ENCODE measurements at places on chromosomes 2 and 18.

DNA sequence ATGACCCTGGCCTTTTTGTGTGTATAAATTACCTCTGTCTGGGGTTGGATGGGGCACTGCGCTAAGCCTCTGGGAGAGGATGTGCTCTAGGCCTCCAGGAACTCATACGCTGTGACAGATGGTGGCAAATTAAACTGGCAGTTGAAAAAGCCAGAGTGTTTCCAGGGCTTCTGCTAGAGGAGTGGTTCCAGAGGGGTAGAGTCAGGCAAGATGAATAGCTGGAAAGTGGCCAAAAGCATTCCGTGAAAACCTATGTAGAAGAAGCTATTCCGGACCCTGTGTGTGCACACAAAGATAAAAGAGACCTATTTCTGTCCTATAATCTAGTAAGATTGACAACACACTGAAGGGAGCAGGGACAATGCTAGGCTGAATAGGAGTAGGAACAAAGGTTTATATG lies 84.8 kb downstream of the ACTR3 start:
- DNase-seq: no peak

- DNase-seq: no peak
These were observed 46.3 kb upstream of the TANK start for GRCh38 chr2:161113693-161114575.

DNA sequence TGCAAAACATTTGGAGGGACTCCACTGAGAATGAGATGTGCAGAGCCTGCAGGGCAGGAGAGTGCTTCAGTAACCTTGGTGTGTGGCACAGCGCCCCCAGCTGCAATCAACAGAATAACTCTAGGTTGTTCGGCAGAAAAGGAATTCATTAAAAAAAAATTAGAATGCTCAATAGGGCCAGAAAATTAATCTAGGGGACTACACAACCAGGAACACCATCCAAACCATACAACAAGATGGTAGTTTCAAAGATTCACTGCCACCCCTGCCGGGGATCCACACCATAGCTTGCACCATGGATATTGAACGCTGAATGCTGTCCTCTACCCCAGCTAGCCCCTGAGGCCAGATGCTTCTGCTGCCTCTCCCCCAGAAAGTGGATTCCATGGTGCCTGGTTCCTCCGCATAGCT lies 50.1 kb downstream of the THUMPD2 start:
- DNase-seq: no peak

- DNase-seq: no peak
These were observed 126.1 kb upstream of the FAM117B start for GRCh38 chr2:202508686-202509085.

- DNase-seq: no peak
These were observed 196.5 kb downstream of the TFCP2L1 start for GRCh38 chr2:121088251-121089165.

DNA sequence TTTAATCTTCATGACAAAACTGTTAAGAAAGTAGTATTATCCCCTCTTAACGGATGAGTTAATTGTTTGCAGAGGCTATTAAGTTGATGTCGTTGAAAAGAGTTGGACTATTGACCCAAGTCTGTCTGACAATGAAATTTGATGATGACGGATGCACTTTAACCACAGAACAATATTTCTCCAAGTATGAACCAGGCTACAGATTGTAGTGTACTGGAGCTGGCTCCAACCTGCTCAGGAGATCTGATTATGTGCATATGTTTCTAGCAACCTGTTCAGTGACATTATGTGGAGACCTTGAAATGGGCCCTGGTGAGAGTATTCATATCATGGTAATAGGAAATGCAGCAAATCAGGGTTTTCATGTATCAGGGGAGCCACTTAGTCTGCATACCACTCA lies 174.1 kb downstream of the CDH7 start:
- DNase-seq: no peak

DNA sequence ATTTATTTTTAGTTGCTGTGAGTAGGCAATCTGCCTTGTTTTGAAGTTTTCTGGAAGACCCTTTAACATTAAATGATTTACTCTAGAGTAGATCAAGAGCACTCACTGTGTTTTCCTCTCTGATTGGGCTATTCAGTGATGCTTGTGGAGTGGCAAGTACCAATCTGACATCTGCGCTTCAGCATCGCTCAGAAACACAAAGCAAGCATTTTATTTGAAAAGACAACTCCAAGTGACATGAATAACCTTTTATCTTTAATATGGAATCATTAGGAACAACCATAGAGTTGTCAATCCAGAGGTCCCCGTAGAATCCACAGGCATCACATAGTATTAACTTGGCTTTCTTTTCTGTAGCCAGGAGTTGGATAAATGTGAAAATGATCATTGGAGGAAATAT lies 114.7 kb downstream of the CPS1 start:
- DNase-seq: no peak

- DNase-seq: no peak
These were observed 69.8 kb downstream of the NEB start for GRCh38 chr2:151664520-151664919.

- DNase-seq: no peak
These were observed 60.9 kb upstream of the ACAA2 start for GRCh38 chr18:49874238-49874637.

DNA sequence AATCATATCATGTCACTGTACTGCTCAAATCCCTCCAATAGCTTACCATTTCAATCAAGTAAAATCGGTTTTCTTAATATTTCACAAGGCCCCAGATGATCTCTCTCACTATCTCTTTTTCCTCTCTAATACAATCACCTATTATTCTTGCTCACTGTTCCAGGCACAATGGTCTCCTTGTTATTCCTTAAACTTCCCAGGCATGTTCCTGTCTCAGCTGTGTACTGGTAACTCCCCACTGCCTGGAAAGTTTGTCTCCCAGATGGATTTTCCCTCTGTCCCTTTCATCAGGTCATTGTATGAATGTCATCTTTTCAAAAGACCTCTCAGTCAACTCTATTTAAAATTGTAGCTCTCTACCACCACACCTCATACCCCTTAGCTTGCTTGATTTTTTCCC lies 30.7 kb upstream of the FANCL start:
- no peak for DNase-seq

DNA sequence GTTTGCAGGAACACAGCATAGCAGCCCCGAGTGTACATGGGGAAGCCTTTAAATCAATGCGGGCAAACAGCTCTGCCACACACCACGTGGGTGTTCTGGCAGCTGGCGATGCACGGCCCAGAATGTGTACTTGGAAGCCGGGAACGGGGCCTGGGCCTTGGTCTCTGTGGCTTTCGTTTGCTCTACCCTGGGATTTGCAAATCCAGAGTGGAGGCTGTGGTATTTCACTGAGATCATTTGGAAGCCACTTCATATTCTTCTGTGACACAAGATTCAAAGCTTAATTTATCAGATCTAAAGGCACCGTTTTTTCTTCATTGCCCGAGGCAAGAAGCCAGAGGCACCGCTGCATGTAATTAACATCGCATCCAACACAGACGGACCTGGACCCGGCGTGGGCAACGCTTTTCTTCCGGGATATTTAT lies 246.3 kb upstream of the MYT1L start:
- DNase-seq: no peak

- no peak for DNase-seq
These were observed 1229.7 kb upstream of the CRIM1 start for GRCh38 chr2:35125871-35126270.

GRCh38 chr2:2524348-2524941 lies 193.4 kb upstream of the MYT1L start:
- no peak for DNase-seq

GRCh38 chr2:201685156-201685555 lies 13.3 kb downstream of the MPP4 start:
- DNase-seq: no peak

DNA sequence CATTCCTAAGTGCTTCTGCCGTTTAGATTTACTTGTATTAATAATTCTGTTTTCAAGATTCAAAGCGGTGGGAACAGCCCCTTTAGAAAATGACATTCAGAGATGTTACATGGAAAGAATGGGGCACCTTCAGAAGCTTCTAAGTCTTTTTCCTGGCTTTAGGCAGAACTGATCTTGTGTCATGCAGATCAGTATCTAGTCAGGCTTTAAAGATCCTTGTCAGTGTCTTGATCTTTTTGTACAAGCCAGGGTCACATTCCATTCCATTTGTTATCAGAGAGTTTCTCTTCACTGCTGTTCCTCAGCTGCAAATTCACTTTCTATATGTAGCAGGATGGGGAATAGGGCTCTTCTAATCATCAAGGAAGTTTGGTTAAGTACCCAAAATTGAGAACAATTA lies 275.3 kb downstream of the DCC start:
- no peak for DNase-seq

DNA sequence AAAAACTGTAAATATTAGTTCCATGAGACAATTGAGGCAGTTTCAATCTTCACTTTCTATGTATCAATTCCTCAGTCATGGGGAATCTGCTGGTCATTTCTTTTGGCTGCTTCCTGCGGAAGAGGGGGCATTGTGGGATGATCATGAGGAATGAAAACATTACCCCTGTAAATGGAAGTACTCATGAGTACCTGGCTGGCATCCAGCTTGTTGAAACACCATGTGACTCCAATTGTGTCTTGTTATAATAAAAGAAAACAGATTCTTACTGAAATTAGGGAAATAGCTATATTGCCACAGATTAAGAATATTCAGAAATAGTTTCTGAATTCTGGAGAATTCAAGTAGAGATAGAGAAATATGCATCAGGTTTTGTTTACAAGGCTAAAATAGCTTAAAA lies 41.6 kb upstream of the GPR39 start:
- DNase-seq: no peak

- no peak for DNase-seq
These were observed 114.7 kb downstream of the FAM210A start for GRCh38 chr18:13611601-13612195.

- DNase-seq: no peak
These were observed 763.4 kb upstream of the NRXN1 start for GRCh38 chr2:51795248-51795888.

DNA sequence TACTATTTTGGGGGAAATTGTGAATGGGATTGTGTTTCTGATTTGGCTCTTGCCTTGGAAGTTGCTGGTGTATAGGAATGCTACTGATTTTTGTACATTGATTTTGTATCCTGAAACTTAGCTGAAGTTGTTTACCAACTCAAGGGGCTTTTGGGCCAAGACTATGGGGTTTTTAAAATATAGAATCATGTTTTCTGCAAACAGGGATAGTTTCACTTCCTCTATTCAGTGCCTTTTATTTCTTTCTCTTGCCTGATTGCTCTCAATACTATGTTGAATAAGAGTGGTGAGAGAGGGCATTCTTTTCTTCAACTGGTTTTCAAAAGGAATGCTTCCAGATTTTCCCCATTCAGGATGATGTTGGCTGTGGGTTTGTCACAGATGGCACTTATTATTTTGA lies 1383.8 kb upstream of the ACVR2A start:
- no peak for DNase-seq

- no peak for DNase-seq
These were observed 36.1 kb downstream of the ZRANB3 start for GRCh38 chr2:135494917-135495316.

DNA sequence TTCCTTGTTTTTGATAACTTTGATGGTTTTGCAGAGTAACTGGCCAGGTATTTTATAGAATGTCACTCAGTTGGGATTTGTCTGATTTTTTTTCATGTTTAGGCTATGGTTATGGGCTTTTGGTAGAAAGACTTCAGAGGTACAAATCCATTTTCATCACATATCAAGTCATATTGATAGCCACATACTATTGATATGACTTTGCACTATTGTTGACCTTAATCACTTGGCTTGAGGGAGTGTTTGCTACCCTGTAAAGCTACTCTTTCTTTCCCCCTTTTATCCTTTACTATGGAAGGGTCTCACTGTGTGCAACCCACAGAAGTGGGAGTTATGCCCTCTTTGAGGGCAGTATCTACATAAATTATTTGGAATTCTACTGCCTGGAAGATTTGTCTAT lies 109.8 kb downstream of the BABAM2 start:
- DNase-seq: no peak

DNA sequence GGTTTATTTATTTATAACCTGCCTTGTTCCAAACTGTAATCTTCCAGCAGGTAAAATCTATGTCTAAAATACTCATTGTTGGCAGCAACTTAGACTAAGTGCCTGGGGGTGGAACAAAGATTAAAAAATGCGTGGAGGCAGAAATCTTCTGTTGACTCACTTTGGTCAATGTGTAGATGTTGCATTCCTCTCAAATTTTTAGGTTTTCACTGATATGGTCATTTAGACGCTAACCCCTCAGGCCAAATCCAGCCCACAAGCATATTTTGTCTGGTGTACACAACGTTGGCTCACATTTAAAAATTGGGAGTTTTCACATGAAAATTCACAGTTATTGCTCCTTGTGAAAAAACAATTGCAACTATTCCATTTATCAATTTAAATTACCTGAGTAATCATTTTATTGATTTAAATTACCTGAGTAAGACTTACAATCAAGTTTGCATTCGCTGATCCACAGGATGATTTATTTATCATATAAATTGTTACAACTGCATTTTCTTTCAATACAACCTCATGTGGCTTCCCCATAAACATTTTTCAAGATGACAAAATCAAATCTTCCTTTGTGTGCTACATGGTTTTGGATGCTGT lies 564.2 kb downstream of the TSN start:
- no peak for DNase-seq

DNA sequence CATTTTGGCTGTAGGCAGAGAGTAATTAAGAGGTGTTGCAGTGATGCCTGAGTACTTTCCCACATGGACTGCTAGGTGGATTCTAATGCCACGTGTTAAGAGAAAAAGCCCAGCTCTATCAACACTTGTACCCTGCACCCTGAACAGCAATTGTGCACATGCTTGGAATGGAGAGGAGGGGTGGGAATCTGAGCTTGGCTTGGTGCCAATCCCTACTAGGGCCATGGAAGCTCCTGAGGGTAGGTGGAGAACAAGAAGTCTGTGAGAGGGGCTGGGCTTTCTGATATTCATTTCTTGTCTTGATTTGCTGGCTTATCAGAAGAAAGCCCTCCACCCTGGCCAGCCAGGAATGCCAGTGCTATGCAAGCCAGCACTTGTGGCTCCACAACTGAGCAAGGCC lies 292.2 kb downstream of the KCNS3 start:
- DNase-seq: no peak

GRCh38 chr2:25105336-25106085 lies 62.9 kb downstream of the POMC start:
- DNase-seq: no peak

DNA sequence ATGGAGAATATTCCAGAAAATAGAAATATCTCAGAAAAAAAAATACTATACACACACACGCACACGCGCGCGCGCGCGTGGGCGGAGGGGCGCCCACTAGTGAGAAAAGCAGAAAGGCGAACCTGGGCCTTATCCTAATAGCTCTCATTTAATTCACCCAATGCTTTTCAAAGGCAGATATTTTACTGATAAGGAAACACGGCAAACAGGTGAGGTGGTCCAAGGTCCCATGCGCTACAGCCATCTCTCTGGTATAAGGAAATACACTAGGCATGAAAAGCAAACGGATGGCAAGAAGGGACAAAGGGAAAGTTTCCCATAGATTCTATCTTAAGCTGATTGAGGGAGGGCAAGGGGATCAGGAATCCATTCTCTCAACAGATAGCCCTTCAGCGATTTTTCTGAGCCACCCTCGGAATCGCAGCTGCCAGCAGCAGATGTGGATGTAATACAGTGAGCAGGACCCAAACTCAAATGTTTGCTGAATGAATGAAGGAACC lies 136.7 kb downstream of the TMEM247 start:
- DNase-seq: no peak

All from cortex of kidney (tissue), 1 donor.